ENCODE measurements at places on chromosomes 16 and 17.

- DNase-seq: no peak
Observed at GRCh38 chr17:78534492-78535272, 42.5 kb downstream of the DNAH17 start.

- no peak for DNase-seq
Observed at GRCh38 chr16:49260956-49261530, 20.6 kb downstream of the CBLN1 start.

DNA sequence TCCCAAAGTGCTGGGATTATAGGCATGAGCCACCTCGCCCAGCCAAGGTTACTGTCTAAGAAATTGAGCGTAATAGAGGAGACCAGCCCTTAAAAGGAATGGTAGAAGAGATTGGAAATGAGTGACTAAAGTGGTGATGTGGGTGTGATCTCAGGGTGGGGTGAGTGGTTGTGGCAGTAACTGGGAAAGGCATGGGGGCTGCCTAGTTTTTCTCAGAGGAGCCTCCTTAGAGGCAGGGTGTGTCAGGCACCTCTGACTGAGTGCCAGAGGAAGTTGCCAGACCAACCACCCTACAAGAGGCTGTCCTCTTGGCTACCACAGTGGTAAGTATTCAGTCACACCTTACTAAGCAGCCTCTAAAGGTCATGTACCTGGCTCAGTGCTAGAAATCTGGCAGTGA, 8.9 kb downstream of the DUS2 start:
- DNase-seq: peak; percentile 8

- no peak for DNase-seq
Observed at GRCh38 chr17:74798239-74798707, 22.1 kb upstream of the NAT9 start.

DNA sequence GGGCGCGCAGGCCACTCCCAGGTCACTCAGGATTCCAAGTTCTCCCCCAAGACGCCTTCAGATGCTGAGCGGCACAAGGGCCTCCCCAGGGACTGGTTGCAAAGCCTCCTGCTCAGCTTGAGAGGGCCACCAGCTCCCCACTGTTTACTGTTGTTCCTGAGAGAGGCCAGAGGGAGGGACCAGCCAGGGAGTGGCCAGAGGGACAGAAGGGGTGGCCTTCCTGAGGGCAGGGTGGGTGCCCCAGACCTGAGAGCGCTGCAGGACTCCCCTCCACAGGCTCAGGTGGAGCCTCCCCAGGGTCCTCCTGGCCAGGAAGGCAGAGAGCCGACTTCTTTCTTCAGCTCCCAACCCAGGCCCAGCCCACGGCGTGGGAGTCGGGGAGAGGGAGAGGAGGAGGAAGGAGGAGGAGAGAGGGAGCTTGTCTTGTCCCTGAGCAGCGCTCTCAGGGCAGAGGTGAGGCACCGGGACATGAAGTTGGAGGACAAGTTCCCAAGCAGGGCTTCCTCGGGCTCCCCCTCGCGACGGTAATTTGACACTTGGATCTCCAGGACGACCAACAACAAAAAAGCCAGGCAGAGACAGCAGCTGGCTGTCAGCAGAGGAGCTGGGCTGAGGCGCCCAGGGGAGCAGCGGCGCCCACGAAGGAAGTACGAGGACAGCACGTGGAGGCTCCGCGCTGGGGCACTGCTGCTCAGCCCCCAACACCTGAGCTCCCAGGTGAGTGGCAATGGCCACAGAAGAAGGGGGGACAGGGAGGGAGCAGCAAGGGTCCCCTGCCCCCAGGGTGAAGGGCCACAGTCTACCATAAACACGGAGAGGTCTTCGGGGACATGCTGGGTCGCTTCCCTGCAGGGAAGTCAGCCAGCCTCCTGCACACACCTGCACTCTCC, 497 bp downstream of the SMIM5 start:
- DNase-seq: peak; percentile 52

DNA sequence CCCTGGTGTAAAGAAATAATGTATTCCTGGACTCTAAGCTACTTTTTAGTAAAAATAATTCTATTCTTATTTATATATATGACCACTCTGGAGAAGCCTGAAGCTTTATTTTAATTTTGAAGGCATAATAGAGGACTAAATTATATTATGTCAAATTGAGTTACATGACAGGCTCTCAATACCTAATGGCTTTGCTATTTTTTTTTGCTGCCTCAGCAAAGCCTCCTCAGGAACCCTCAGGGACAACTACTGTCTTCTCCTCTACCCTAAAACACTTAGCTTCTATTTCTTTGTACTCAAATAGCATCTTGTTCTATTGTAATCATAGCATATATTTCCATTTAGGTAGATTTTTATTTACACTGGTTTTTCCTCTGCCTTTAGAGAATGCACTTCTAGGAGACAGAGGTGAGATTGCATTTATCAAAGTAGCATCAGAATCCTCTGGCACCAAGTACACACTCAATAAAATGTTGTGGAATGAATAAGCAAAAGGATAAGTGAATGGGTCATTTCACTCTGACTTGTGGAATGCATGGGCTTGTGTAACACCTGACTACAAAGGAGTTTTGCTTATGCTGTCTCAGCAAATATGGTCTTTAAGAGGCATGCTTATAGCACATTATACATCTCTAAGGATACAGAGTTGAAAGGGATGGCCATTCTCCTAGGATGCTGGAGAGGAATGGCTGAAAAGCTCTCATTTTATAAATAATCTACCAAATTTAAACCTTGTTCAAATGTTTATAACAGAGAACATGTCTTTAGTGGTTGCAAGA, 605.2 kb downstream of the KCNJ2 start:
- no peak for DNase-seq

GRCh38 chr16:16120382-16121184, 102.7 kb downstream of the ABCC6 start:
- DNase-seq: no peak

- no peak for DNase-seq
Observed at GRCh38 chr17:5719976-5720375, 135.7 kb upstream of the NLRP1 start.

GRCh38 chr16:64365448-64365931, 756.4 kb downstream of the CDH11 start:
- DNase-seq: no peak

- no peak for DNase-seq
Observed at GRCh38 chr17:42000413-42001133, 16.7 kb downstream of the DNAJC7 start.

DNA sequence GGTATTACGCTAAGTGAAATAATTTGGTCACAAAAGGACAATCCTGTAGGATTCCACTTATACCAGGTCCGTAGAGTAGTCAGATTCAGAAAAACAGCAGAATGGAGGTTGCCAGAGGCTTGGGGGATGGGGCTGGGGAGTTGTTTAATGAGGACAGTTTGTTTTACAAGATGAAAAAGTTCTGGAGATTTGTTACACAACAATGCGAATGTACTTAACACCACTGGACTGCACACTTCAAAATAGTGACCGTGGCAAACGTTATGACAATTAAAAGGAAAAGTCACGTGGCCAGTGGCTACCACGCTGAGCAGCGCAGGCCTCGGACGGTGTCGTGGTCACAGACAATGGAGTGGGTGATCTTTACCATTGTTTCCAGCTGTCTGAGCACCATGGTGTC, 338.1 kb downstream of the SEC14L1 start:
- no peak for DNase-seq

DNA sequence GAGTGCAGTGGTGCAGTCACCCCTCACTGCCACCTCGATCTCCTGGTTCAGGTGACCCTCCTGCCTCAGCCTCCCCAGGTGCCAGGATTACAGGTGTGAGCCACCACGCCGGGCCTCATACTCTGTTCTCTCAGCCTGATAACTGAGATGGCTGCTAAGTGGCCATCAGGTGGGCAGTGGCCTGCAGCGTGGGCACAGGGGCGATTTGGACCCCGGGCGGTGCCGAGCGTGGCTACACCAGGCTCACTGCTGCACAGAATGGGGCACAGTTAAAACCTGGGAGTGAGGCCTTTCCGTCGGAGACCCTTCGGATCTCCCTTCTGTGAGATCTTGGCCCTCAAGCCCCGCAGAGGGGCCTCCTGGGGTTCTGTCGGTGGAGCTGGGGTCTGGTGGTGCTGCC, 11.5 kb downstream of the CACNA1H start:
- DNase-seq: no peak

DNA sequence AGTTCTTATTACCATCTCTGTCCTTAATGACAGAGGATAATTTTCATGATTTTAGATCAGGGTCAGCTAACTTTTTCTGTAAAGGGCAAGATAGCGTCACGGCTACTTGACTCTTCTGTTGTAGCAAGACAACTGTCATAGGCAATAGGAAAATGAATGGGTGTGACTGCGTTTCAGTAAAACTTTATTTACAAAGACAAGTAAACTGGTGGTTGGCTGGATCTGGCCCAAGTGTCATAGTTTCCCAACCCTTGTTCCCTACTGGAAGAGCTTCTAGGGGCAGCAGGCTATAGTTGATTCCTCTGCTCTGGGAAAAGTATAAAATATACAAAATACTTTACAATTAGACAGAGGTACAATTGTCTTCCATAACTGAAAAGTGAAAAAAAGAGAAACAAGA, 50.6 kb upstream of the VPS4A start:
- no peak for DNase-seq

- DNase-seq: no peak
Observed at GRCh38 chr17:7713782-7714181, 3.8 kb upstream of the DNAH2 start.

GRCh38 chr16:24991349-24991748, 23.8 kb downstream of the ARHGAP17 start:
- DNase-seq: no peak

- no peak for DNase-seq
Observed at GRCh38 chr16:73447846-73448245, 399.9 kb upstream of the ZFHX3 start.

GRCh38 chr17:1447052-1447451, 9.0 kb downstream of the CRK start:
- DNase-seq: no peak

DNA sequence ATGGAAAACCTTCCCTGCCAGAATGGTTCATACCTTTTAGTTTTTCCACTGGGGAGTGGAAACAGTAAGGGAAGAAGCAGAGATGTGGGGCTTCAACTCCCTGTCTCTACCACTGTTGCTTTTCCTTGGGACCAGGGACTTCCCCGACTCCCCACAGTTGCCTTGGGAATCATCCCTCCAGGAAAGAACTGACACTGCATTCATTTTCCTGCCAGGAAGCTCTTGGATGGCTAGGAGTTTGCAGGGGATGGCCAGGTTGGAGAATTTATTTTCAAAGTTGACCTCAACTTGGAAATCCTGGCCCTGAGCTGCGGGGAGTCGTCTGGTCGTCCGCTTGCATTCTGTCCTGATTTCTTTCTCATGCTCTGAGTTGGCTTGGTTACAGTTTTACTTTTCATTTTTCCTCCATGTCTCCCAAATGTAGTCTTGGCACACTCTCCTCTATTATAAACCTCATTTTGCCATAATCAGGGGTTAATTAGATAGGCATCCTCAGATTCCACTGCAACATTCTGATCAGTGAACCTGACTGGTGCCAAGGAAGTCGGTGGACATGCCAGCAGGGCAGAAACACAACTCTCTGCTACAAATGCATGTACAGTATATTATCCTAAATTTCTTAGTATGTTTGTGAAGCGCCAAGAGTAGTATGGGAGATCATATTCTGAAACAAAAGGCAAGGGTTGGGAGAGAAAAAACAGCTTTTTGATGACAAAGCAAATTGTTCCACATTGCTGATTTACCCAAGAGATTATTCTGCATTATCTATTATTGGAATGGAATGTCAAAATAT, 220.5 kb upstream of the XYLT1 start:
- no peak for DNase-seq

DNA sequence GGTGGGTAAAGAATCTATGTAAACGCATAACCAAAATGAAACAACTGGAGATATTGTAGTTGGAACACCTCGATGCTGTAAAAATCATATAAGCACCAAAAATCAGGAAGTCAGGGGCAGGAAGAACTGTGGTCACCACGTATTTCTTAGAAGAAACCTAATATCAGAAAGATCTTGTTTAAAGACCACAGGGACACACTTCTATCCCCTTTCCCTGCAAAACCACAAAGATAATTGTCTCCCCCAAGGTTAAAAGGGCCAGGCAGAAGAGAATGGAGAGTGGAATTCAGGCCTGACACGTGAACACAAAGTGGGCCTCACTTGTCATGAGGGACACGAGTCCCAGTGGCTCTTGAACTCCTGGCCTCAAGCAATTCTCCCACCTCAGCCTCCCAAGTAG, 68.1 kb downstream of the GSG1L start:
- DNase-seq: no peak

DNA sequence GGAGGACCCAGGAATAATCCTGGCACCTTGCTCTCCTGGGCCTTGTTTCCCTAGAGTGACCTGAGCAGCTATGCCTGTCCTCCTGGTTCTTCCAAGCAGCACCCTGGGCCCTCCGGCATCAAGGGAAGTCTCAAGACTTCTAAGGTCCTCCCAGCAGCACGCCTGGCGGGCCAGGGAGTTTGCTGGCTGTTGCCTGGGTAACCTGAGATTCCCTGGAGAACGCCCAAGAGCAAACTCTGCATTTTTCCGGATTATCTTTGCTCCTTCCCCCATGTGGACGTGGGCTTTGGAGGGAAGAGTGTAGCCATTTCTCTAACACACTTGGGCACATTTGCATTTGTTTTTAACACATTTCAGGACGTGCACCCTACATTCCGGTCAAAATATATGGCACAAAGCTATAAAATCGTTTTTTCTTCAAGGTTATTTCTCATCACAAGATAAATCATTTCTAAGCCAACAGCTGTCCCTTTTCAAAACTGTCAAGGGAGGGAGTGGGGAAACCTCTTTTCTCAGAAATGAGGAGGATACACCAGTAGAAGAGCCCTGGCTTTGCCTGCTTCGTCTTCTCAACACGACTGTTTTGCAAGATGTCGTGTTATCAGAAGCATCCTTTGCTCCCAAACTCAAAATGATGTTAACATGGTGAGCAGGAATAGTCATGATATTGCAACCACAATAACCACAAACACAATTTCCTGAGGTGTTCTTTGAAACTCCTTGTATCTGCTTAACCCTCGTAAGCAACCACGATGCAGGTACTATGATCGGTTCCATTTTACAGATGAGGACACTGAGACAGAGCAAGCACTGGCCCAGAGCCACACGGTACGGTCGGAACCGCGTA, 116.5 kb downstream of the ADCY9 start:
- DNase-seq: no peak

GRCh38 chr17:1709971-1710806, at the start of gene TLCD2:
Gene TLCD2 (minus strand): TSS chr17:1710377. CDS start chr17:1710242, 135 bp downstream.
- DNase-seq: no peak

- no peak for DNase-seq
Observed at GRCh38 chr16:29943846-29944799, 17.8 kb upstream of the TMEM219 start.

GRCh38 chr17:49439673-49440571, 25.2 kb upstream of the PHB1 start:
- no peak for DNase-seq

DNA sequence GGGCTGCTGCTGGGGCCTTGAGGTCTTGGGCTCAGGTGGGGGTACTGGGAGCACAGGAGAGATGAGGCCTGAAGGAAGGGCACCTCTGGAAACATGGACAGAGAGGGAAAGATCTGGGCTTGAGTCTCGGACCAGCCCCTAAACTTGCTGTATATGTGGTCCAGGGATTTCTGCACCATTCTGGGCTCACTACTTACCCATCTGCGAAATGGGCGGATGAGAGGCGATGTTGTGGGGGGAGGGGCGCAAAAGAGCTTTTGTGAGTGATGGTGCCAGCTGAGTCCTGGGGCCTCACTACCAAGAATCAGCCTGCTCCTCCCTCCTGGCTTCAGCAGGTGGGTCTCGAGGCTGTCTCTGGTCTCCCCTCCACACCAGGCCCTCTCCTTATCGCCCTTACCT, 285 bp downstream of the C17orf99 start:
- no peak for DNase-seq

- DNase-seq: no peak
Observed at GRCh38 chr17:30346221-30346795, 12.5 kb upstream of the TMIGD1 start.

- no peak for DNase-seq
Observed at GRCh38 chr16:11581678-11582077, 5.0 kb downstream of the LITAF start.

- DNase-seq: peak; percentile 21
Observed at GRCh38 chr16:14286368-14287230, 215.5 kb downstream of the MRTFB start.
